ENCODE measurements at places on chromosomes 5 and 9.

DNA sequence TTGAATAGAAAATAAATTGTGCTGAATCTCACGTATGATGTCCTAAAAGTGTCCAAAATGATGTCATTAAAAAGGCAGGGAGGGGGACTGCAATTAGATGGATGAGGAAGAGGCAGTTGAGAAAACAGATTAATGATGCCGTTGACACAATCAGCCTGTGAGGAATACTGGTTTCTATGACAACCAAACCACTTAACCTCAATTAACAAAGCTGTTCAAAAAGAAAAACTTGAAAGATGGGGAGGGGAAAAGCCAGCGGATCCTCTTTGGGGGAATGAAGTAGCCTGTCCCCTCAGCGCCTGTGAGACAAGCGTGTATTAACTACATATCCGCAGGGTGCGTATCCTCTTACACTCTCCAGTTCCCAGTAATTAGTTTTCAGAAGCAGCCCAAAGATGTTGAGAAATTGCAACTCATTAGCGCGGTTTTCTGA lies 160.7 kb downstream of the TTC39B start:
- DNase-seq = no peak

DNA sequence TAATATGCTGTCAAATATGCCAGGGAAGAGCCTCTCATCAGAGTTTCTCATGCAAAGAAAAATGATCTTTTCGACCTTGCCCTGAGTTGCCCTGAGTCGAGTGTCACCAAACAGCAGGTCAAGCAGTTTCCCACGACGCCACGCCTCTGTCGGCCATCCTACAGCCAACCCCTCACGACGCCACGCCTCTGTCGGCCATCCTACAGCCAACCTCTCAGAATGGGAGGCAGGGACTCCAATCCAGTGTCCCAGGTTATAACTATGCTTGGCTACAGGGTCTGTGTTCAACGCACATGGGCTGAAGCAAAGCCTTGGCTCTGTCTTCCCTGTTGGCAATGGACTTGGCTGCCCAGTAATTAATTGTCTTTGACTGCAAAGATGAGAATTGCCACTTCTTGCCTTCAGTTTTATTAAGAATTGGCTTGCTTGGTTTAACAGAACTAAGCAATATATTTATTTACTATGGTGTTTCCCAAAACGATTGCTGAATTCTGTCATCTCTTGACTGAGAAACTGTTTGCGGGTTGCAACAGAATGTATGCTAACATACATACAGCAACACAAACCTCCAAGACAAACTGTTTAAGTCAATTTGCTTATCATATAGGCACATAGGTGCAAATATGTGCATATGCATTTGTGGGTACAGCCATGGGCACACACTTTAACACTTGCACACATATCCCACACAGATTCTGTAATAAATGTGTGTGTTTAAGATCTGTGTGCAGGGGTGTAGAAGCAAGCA lies 352.9 kb downstream of the GLIS3 start:
- no peak for DNase-seq

- DNase-seq = no peak
Measured at GRCh38 chr9:97438666-97439065, 26.8 kb downstream of the TDRD7 start.

DNA sequence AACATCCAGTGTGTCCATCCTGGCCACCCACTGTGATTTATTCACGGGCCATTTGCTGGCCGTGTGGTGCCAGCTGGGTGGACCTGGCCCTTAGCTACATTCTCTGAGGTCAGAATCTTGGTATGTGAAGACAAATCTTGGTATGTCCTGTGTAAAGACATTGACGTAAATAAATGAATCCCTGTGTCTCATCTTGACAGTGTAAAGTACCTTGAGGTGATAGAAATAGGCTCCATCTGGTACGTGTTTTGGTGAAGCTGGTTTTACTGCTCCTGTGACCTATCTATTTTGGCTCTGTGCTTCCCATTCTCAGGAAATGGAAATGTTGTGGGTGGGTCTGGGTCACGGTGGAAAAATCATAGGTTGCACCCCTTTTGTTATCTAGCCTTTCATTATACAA lies 245.4 kb upstream of the ANKH start:
- DNase-seq = no peak

- DNase-seq = no peak
Measured at GRCh38 chr5:50856401-50857119, 190.1 kb downstream of the PARP8 start.

GRCh38 chr9:76390656-76391055 lies 3.6 kb downstream of the RFK start:
- no peak for DNase-seq

DNA sequence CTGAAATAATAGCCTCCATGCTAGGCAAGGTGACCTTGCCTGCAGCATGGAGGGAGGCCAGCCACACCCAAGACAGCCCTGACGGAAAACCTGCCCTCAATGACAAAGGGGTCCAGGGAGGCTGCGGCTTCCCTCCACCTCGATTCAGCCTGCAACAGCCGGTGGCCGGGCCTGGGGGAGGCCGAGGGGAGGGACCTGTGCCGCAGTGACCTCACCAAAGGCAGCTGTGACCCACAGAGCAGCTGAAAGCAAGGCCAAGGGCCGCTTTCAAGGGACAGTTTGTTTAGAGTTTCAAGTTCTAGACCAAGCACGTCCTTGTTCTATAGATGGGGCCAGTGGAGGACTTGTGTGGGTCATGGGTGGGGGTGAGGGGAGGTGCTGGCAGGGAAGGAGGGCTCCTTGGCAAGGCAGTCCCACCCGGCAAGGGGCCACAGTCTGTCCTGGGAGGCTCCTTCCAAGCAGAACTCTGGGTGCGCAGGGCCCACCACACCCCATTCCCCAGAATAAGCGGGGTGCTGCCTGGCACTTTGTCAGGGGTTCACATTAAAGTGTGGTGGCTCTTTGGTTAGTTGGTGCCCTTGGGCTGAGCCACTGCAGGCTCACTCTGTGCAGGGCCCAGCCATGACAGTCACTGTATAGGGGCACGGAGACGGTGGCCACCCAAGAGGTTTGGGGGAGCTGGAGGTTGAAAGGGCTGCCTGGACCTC lies 226.5 kb downstream of the FANCC start:
- no peak for DNase-seq

GRCh38 chr5:150215979-150216944 lies 26.4 kb downstream of the SLC6A7 start:
- no peak for DNase-seq

DNA sequence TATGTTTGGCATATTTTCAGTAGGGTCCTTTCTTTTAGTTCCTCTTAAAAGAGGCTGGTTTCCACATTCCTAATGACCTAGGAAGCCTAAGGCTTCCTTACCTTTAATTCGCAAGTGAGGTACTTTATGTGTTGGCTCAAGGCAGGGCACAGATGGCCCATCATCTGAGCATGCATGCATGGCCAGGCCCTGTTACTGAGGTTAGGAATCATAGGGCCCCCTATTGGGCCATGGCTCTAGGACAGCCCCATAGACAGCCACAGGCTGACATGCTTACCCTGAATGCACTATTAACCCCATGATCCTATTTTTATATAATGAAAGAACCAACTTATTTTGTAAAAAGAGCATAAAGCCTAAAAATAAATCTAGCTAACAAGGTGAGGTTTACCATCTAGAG lies 271.4 kb downstream of the ELAVL2 start:
- DNase-seq = no peak

GRCh38 chr9:137224830-137225694 lies at the start of gene CYSRT1:
CYSRT1 (plus strand) TSS chr9:137225174; CDS start chr9:137225622, 448 bp downstream.
- DNase-seq = no peak

GRCh38 chr5:44862808-44863207 lies 54.1 kb downstream of the MRPS30 start:
- DNase-seq = no peak

GRCh38 chr9:109317311-109317978 lies 3.4 kb downstream of the EPB41L4B start:
- DNase-seq = no peak

DNA sequence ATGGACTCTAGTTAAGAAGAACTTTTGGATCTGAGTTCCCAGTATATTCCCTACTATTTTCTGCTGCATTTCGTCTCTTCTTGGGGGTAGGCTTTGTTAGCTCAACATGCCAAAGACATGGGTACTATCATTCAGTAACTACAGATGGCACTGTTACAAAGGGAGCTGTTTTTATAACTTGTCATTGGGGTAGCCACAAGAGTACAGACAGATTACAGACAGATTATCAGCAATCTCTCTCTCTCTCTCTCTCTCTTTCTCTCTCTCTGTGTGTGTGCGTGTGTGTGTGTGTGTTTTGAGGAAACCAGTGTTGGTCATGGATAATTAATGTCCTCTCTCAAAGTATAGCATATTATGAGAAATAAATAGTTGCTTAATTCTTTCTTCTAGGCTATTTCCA lies 116.1 kb downstream of the WDR70 start:
- no peak for DNase-seq

DNA sequence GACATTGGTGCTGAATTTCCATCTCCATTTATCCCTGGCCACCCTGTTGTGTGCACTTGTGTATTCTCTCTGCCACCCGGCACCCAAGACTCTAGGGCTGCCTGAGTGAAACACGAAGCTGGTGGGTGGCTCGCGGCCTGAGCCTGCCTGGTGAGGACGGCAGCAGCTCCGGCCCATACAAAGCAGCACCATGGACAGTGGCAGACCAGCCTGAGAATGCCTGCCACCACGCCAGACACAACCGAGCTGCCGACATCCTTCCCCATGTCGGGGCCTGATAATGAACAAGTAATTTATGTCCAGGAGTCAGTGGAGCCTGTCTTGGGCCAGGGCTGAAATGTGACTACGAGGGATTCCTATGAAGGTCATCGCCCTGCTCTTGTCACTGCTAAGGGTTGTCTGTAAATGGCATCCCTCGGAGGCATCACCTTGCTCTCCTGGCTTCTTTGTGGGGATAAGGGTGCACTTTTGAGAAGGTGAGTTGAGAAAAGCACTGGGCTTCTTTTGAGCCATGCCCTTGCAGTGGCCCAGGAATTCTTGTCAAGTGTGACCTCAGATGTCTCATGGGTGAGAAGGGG lies 175.7 kb downstream of the MELK start:
- DNase-seq = no peak

DNA sequence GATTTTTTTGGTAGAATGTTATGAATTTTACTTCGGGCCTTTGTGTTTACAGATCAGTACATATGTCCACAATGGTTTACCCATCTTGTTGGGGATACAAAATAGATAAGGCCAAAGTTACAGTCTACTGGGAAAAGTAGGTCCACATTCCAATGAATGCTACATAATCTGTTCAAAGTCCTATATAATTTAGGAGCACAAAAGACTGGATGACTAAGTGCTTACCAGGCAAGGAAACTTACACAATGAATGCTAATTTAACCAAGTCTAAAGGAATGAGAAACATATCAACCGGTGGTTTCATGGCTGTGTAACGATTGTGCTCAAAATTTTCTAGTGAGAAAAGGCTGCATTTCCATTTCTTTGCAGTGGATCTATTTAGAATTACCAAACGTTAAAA lies 97.4 kb upstream of the TRPM3 start:
- DNase-seq = no peak
